IPS DF 6.9 (cell line): ENCODE measurements at places on chromosomes 7 and 10.

DNA sequence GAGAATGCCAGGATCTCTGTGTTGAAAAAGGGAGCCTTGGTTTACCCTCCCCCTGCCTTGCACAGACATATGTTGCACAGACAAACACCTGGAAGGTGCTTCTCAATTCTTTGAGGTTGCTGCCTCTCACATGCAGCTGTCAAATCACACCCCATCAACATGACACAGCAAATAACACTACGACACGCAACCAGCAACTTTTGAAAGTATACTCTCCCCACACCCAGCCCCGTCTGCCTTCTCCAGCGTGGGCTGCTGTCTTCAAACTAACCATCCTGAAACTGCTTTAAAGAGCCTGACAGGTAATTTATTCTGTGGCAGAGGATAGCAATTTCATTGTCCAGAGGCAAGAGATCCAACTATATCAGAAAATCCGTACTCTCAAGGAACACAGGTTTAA, 136.1 kb downstream of the PLXNA4 start:
- peaks cover 1% of the 10 kb centered on the region; the same call in 1 of the 2 replicates for H3K4me1 ChIP-seq
- no peak for DNase-seq
- H3K27me3 ChIP-seq = no peaks in the 10 kb centered on the region
- no peak overlapping the region for H3K4me3 ChIP-seq
- H3K36me3 ChIP-seq = no peaks in the 10 kb centered on the region

GRCh38 chr7:101632641-101633040, 3.5 kb upstream of the MYL10 start:
- H3K27me3 ChIP-seq = no peaks in the 10 kb centered on the region
- no peak overlapping the region for H3K4me3 ChIP-seq
- H3K4me1 ChIP-seq = peaks cover 2% of the 10 kb centered on the region; the same call in 1 of the 2 replicates
- H3K27ac ChIP-seq = no peak overlapping the region

GRCh38 chr10:113965683-113966082, 78.0 kb upstream of the ADRB1 start:
- no peak for DNase-seq
- H3K4me3 ChIP-seq = no peak overlapping the region
- no peaks in the 10 kb centered on the region for H3K4me1 ChIP-seq
- no peaks in the 10 kb centered on the region for H3K27me3 ChIP-seq

GRCh38 chr7:77428777-77429231, 12.7 kb upstream of the GSAP start:
- no peak overlapping the region for H3K27ac ChIP-seq
- no peaks in the 10 kb centered on the region for H3K36me3 ChIP-seq
- no peak overlapping the region for H3K4me3 ChIP-seq

DNA sequence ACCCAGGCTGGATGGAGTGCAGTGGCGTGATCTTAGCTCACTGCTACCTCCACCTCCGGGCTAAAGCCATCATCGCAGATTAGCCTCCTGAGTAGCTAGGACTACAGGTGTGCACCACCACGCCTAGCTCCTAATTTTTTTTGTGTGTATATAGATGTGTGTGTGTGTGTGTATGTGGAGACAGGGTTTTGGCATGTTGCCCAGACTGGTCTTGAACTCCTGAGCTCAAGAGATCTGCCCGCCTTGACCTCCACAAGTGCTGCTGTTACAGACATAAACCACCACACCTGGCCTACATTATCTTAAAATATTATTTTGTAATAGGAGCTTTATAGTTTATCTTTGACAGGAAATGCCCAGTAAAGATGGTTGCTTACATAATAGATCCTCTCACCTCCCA, 25.0 kb downstream of the FOXP2 start:
- H3K27me3 ChIP-seq = no peaks in the 10 kb centered on the region
- no peak overlapping the region for H3K27ac ChIP-seq
- H3K36me3 ChIP-seq = no peaks in the 10 kb centered on the region
- H3K4me1 ChIP-seq = no peaks in the 10 kb centered on the region

- no peaks in the 10 kb centered on the region for H3K4me1 ChIP-seq
- no peaks in the 10 kb centered on the region for H3K36me3 ChIP-seq
- no peak overlapping the region for H3K27ac ChIP-seq
- no peak overlapping the region for H3K4me3 ChIP-seq
Observed at GRCh38 chr7:28726555-28726954, 231.6 kb downstream of the TRIL start.

GRCh38 chr7:34425631-34426384, 232.2 kb upstream of the NPSR1 start:
- H3K4me3 ChIP-seq = no peak overlapping the region
- no peak for DNase-seq
- no peaks in the 10 kb centered on the region for H3K36me3 ChIP-seq
- H3K27ac ChIP-seq = no peak overlapping the region
- no peaks in the 10 kb centered on the region for H3K4me1 ChIP-seq
- H3K27me3 ChIP-seq = no peaks in the 10 kb centered on the region

GRCh38 chr10:60849740-60850139, 71.5 kb downstream of the CDK1 start:
- no peaks in the 10 kb centered on the region for H3K27me3 ChIP-seq
- H3K4me1 ChIP-seq = no peaks in the 10 kb centered on the region
- H3K36me3 ChIP-seq = no peaks in the 10 kb centered on the region
- H3K4me3 ChIP-seq = no peak overlapping the region
- no peak for DNase-seq
- H3K27ac ChIP-seq = no peak overlapping the region
